Spinal cord (tissue), 10 donors: ENCODE measurements at places on chromosomes 13 and 19. TPM values are rescaled to one million over a fixed set of nuclear protein-coding genes. Genes with fewer than 3 reads are reported as not detected.

Gene LATS2
- total RNA-seq, result 12.1 TPM

Gene IL4I1
- 0.30 TPM for total RNA-seq

Gene MKNK2
- 22.2 TPM for total RNA-seq

- H3K27me3 ChIP-seq, result no peaks in the 10 kb centered on the region
- H3K4me1 ChIP-seq, result peaks cover 7% of the 10 kb centered on the region
- no peak for DNase-seq
- peaks cover 54% of the 10 kb centered on the region for H3K36me3 ChIP-seq
- no peak overlapping the region for H3K27ac ChIP-seq
Measured at GRCh38 chr13:113595131-113595530, 10.6 kb downstream of the TFDP1 start.

- DNase-seq, result no peak
- H3K27ac ChIP-seq, result no peak overlapping the region
- H3K36me3 ChIP-seq, result no peaks in the 10 kb centered on the region
- peaks cover 38% of the 10 kb centered on the region for H3K4me1 ChIP-seq
- no peak overlapping the region for H3K4me3 ChIP-seq
Measured at GRCh38 chr19:44924243-44924725, 9.9 kb downstream of the APOC1 start.

- DNase-seq, result no peak
- peaks cover 89% of the 10 kb centered on the region for H3K36me3 ChIP-seq
- H3K4me1 ChIP-seq, result peaks cover 28% of the 10 kb centered on the region
- no peak overlapping the region for H3K4me3 ChIP-seq
Measured at GRCh38 chr19:18310118-18310909, 12.6 kb downstream of the LSM4 start.

GRCh38 chr19:6459262-6460098 is at the start of gene SLC25A23:
Gene SLC25A23, minus strand, starts transcription at chr19:6459792. Its CDS starts 164 bp downstream, at chr19:6459628.
- peak within 1 kb of the TSS; percentile 50 for H3K4me3 ChIP-seq
- peaks cover 24% of the 10 kb centered on the region for H3K4me1 ChIP-seq
- peak; percentile 95 for DNase-seq
- H3K27ac ChIP-seq, result peak within 1 kb of the TSS; percentile 89
- H3K27me3 ChIP-seq, result peaks cover 17% of the 10 kb centered on the region
- H3K36me3 ChIP-seq, result peaks cover 36% of the 10 kb centered on the region

GRCh38 chr13:87426742-87427141 is 244.4 kb upstream of the SLITRK5 start:
- no peaks in the 10 kb centered on the region for H3K36me3 ChIP-seq
- no peak for DNase-seq
- H3K27ac ChIP-seq, result no peak overlapping the region
- H3K4me1 ChIP-seq, result no peaks in the 10 kb centered on the region
- H3K4me3 ChIP-seq, result no peak overlapping the region

GRCh38 chr13:34671137-34671536 is 270.9 kb upstream of the NBEA start:
- H3K4me3 ChIP-seq, result no peak overlapping the region
- no peak overlapping the region for H3K27ac ChIP-seq
- no peaks in the 10 kb centered on the region for H3K4me1 ChIP-seq

DNA sequence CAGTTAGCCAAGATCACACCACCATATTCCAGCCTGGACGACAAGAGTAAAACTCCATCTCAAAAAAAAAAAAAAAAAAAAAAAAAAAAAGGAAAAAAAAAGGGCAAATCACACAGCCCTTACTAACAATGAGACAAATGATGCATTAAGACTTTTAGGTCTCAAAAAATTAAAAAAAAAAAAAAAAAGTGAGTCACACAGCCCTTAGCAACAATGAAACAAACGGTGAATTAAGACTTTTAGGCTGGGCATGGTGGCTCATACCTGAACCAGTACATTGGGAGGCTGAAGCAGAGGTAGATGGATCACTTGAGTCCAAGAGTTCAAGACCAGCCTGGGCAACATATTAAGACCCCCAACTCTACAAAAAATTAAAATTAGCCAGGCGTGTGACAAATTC is 32.4 kb upstream of the EIF3G start:
- no peak overlapping the region for H3K27ac ChIP-seq
- DNase-seq, result no peak
- H3K4me3 ChIP-seq, result no peak overlapping the region

DNA sequence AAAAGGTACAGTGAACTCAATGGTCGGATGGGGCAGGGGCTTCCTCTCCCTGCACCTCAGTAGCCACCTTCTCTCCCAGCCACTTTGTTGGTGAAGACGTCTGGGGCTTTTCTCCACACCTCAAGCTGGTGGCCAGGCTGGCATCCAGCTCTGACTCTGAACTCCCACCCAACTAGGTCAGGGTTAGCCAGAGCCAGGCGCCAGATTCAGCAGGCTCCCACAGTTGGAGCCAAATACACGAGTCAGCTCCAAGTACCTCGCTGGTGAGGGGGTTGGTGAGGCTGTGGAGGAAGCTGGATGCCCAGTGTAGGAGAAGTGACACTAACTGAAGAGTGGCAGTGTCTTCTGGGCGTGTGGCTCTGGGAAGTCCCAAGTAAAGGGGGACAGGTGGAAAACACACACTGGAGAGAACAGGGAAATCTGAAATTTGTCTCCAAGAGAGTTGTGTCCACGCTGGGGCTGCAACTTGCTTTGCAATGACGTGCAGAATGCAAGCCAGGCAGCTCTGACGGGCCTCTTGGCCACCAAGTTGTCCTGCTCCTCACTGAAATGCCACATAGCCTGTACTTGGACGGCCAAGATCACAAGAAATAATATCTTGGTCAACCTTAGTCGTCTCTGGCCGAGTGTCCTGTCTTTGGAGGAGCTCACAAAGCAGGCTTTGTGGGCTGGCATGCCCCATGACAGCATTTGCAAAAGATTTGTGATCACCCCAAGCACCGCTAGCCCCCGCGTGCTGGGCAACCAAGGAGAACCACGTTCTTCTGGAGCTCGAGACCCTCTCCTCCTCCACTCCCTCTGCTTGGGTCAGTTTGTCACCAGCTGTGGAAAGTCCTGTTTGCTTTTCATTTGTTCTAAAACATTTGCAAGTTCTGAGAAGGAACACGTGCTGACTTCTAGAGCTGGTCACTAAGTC is 18.1 kb downstream of the SLC7A1 start:
- H3K27me3 ChIP-seq, result no peaks in the 10 kb centered on the region
- no peaks in the 10 kb centered on the region for H3K36me3 ChIP-seq
- no peak overlapping the region for H3K4me3 ChIP-seq
- H3K27ac ChIP-seq, result peak overlapping the region; percentile 48

DNA sequence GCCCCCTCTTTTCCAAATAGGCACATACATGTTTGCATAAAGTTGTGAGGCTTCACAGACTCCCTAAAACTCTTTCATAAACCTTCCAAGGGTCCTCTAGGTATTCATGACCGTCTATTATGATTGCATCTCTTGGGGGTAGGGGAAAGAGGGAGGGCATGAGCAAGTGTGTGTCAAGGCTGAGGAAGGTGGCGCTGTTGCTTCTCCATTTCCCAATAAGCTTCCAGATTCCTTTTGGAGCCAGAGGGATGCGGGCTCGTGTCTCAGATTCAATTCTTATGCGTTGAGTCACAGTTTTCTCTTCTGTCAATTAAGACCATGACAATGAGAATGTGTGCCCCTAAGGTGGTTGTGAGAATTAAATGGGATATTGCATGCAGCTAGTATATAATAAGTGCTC is 51.0 kb upstream of the CYP2A7 start:
- H3K27ac ChIP-seq, result no peak overlapping the region
- H3K27me3 ChIP-seq, result no peaks in the 10 kb centered on the region
- H3K36me3 ChIP-seq, result no peaks in the 10 kb centered on the region
- no peak for DNase-seq
- H3K4me1 ChIP-seq, result no peaks in the 10 kb centered on the region
- no peak overlapping the region for H3K4me3 ChIP-seq

DNA sequence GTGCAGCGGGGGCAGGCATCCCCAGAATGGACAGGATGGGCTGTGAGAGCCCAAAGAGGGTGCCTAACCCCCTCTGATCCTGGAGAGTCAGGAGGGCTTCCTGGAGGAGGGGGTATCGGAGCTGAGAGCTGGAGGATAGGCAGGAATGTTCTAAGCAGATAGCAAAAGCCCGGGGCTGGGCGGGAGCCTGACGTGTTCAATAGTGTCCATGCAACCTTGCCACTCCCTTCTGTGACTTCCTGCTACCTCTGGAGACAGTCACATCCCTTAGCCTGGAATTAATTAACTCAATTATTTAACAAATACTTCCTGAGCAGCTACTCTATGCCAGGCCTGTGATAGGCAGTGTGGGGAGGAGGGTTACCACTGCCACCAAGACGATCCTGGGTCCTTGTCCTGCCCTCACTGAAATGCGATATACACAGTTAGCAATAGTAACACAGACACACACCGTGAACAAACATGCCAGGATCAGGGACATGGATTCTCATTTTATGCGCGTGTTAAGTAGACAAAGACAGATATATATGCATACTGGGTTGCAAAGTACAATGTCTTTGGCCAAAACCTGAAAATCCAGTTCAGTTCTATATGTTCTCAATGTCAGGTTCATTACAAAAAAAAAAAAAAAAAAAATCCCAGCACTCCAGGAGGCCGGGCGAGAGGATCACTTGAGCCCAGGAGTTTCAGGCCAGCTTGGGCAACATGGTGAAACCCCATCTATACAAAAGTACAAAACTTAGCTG is 10.7 kb downstream of the AP2S1 start:
- no peak overlapping the region for H3K27ac ChIP-seq
- H3K36me3 ChIP-seq, result peaks cover 76% of the 10 kb centered on the region
- peaks cover 14% of the 10 kb centered on the region for H3K4me1 ChIP-seq
- no peak overlapping the region for H3K4me3 ChIP-seq
- no peaks in the 10 kb centered on the region for H3K27me3 ChIP-seq

DNA sequence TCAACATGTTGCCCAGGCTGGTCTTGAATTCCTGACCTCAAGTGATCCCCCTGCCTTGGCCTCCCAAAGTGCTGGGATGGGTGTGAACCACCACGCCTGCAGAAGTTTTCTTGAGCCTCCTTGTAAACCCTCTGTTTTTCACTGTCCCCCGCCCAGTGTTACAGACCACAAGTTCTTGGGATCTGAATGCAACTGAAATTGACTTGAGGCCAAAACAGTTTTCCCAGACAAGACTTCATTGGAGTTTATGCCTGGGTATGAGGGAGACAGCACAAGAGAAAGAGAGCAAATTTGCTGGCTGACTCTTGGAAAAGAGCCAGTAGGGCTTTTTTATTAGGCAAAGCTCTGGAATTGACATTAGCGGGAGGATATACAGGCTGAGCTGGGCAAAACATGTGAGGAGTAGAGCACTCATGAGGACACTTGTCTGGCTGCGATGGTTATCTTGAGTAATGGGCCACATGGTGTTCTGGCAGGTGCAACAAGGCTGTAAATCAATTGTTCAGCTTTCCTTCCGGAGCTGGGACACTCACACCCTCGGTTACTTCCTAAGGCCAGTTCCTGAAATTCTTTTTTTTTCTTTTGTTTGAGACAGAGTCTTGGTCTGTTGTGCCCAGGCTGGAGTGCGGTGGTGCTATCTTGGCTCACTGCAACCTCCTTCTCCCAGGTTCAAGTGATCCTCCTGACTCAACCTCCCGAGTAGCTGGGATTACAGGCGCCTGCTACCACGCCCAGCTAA is 12.7 kb upstream of the HNRNPL start:
- H3K4me1 ChIP-seq, result peaks cover 10% of the 10 kb centered on the region
- peak overlapping the region; percentile 47 for H3K27ac ChIP-seq
- no peak for DNase-seq
- H3K27me3 ChIP-seq, result no peaks in the 10 kb centered on the region

DNA sequence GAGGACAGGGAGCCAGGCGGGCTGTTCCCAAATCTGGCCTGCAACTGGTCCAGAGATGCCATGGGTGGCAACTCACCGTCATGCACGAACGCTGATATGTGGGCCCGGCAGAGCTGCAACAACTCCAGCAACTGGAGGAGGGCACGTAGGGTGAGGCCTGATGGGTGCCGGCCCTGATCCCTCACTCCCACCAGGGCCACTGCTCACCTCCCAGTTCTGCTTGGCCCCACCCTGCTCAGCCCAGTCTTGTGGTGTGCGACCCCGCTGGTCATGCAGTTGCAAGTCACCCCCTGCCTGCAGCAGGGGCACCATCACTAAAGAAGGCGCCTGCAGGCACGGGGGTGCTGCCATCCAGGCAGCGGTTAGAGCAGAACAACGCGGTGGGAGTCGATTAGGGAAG is 16.9 kb downstream of the ARHGAP33 start:
- H3K36me3 ChIP-seq, result peaks cover 39% of the 10 kb centered on the region
- DNase-seq, result no peak
- H3K4me1 ChIP-seq, result peaks cover 8% of the 10 kb centered on the region
- no peak overlapping the region for H3K27ac ChIP-seq
- peaks cover 8% of the 10 kb centered on the region for H3K27me3 ChIP-seq

- peaks cover 10% of the 10 kb centered on the region for H3K4me1 ChIP-seq
- H3K36me3 ChIP-seq, result no peaks in the 10 kb centered on the region
- no peaks in the 10 kb centered on the region for H3K27me3 ChIP-seq
- no peak overlapping the region for H3K27ac ChIP-seq
- no peak overlapping the region for H3K4me3 ChIP-seq
Measured at GRCh38 chr19:56689198-56689597, 17.6 kb upstream of the ZNF835 start.

DNA sequence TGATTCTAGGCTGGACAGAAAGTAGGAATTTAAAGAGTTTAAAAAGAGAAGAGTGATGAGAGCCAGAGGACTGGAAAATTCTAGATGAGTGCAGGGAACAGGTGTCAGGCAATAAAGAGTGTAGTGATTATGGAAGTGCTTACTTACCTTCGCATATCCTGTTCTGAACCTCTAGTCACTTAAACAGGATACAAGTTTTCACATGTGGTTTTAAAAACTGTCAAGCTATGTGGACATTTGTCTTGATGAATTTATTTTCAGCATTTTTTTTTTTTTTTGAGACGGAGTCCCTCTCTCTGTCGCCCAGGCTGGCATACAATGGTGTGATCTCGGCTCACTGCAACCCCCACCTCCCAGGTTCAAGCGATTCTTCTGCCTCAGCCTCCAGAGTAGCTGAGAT is 34.3 kb upstream of the IL17D start:
- H3K4me1 ChIP-seq, result peaks cover 32% of the 10 kb centered on the region
- no peaks in the 10 kb centered on the region for H3K27me3 ChIP-seq
- DNase-seq, result no peak
- peak overlapping the region; percentile 64 for H3K27ac ChIP-seq
- H3K36me3 ChIP-seq, result no peaks in the 10 kb centered on the region

- no peak overlapping the region for H3K4me3 ChIP-seq
- no peak overlapping the region for H3K27ac ChIP-seq
- H3K36me3 ChIP-seq, result no peaks in the 10 kb centered on the region
- no peaks in the 10 kb centered on the region for H3K4me1 ChIP-seq
- DNase-seq, result no peak
Measured at GRCh38 chr19:51743405-51743804, 8.3 kb downstream of the FPR1 start.

GRCh38 chr13:78601124-78601873 is 2.1 kb downstream of the POU4F1 start:
- no peaks in the 10 kb centered on the region for H3K36me3 ChIP-seq
- peaks cover 96% of the 10 kb centered on the region for H3K27me3 ChIP-seq
- no peak overlapping the region for H3K27ac ChIP-seq
- peak; percentile 67 for DNase-seq
- peak overlapping the region; percentile 21 for H3K4me3 ChIP-seq

GRCh38 chr19:51119101-51119500 is 5.6 kb upstream of the SIGLEC9 start:
- no peak overlapping the region for H3K27ac ChIP-seq
- peaks cover 3% of the 10 kb centered on the region for H3K27me3 ChIP-seq
- H3K4me3 ChIP-seq, result no peak overlapping the region
- no peak for DNase-seq
- no peaks in the 10 kb centered on the region for H3K36me3 ChIP-seq
- no peaks in the 10 kb centered on the region for H3K4me1 ChIP-seq
